NCI-H187 treated with DMSO at 0.1 percent for 48 hours (cell line): ENCODE measurements at places on chromosomes 1 and 21.

- DNase-seq = no peak
Measured at GRCh38 chr1:226618380-226618779, 69.8 kb downstream of the STUM start.

GRCh38 chr1:175225805-175226129 lies 33.2 kb upstream of the KIAA0040 start:
- DNase-seq = no peak

DNA sequence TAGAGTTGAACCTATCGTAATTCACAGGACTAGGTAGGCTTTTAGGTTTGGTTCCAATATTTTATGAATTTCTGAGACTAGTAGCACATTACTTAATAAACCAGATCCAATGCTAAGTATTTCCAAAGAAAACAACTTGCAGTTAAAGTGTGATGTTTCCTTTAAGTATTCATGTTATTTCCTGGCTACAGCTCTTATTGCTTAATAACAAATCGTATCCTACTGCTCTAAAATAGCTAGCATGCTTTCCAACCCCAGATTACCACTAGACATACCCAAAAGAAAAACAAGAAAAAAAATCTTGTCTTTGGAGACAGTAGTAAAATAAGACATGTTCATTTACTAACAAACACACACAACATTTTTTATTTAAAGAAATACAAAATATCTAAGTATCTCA lies 898 bp downstream of the KRTAP27-1 start:
- no peak for DNase-seq

- DNase-seq = no peak
Measured at GRCh38 chr1:9717193-9718005, 65.9 kb downstream of the PIK3CD start.
